ENCODE measurements at places on chromosomes 6 and 20.

DNA sequence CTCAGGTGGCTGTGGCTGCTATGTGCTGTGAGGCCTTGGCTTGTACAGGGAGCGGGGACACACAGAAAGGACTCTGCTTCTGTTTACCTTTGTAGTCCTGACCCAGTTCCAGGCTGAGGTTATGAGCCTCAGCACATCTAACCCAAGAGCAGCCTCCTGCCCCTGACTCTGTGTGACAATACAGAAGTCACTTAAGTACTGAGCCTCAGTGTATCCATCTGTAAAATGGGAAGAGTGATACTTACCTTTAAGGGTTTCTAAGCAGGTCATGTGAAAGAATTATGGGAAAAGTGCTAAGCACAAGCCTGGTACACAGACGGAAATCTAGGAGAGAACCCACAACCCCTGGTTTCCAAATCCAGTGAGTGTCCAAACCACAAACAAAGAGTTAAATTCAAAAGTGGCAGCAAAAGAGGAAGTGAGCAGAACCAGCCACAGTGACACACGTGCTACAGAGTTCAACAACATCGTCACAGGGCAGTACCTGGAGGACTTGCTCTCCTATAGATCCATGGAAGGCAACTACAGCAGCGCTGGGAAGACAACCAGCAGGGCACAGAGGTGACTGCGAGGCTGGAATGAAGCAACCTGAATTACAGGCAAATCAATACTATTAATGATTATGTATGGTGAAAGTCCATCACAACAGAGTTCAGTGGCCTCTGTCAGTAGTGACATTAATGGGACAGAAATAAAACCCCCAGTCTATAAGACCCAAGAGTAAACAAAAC lies 12.5 kb downstream of the TRIM26 start:
- DNase-seq = no peak

DNA sequence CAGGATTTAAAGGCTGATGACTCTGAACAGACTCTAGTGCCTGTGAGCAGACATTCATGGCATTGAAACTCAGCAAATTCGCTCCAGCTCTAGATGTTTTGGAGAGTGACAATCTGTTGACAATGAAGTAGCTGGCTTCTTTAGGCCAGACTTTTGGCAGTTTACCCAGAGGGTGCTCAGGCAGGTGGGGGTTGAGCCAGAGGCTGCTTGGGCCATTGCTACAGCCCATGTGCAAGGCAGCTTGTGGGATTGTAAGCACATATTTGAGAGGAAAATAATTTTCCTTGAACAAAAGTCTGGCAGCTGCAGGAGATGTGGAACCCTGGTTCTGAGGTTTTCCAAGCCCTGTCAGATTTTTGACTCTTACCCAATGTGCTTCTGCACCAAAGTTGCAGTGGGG lies 311.6 kb downstream of the CDC5L start:
- no peak for DNase-seq

DNA sequence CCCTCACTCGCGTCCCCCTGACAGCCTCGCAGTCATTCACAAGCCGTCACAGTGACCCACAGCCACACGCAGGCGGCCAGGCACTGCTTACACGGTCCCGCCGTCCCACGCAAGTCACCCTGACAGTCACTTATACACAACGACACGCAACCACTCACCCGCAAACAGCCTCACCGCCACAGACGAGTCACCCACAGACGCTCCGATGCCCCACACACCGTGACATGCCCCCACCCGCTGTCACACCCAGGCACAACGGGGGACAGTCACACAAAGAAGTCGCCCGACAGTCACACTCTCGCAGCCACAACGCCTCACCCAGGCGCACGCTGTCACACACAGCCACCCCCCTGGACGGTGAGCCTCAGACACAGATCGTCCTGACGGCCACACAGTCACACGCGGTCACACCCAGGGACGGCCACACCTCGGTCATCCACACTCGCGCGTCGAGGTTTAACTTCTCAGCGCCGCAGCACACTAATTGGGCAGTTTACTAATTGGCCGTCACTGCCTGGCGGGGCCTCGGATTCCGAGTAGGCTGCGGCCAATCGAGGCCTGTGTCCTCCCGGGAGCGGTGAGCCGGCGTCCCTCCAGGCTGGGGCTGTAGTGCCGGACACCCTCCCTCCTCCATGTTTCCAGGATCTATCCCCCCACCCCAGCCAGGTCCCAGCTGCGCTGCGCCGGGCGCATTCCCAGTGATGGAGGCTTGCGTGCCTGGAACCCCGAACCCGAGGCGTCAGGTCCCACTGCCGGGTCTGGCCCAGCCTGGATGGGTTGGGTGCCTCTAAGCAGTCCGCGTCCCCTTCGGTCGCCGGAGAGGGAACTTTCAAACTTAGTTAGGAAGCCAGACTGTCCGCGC lies 790 bp downstream of the TOX2 start:
- DNase-seq = peak; percentile 64

GRCh38 chr6:28969129-28969528 lies 36.0 kb downstream of the ZNF311 start:
- no peak for DNase-seq

- DNase-seq = no peak
Observed at GRCh38 chr20:16714751-16715150, 15.1 kb upstream of the SNRPB2 start.

DNA sequence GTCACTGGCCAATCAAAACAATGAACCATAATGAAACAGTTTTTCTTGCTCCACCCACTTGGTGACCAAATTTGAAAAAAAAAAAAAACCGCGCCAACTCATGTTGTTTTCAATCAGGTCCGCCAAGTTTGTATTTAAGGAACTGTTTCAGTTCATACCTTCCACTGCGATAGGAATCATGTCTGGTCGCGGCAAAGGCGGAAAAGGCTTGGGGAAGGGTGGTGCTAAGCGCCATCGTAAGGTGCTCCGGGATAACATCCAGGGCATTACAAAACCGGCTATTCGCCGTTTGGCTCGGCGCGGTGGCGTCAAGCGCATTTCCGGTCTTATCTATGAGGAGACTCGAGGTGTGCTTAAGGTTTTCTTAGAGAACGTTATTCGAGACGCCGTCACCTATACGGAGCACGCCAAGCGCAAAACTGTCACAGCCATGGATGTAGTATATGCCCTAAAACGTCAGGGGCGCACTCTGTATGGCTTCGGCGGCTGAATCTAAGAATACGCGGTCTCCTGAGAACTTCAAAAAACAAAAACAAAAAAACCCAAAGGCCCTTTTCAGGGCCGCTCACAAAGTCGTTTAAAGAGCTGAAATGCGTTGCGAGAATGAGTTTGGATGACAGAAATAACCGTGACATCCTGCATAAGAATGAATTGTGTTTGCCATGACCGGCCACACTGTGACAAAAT lies 16.7 kb downstream of the HFE start:
- peak; percentile 94 for DNase-seq

GRCh38 chr6:21751608-21752007 lies 158.1 kb downstream of the SOX4 start:
- no peak for DNase-seq
